Eye (tissue), 1 donor: ENCODE measurements at places on chromosomes 5 and 9.

DNA sequence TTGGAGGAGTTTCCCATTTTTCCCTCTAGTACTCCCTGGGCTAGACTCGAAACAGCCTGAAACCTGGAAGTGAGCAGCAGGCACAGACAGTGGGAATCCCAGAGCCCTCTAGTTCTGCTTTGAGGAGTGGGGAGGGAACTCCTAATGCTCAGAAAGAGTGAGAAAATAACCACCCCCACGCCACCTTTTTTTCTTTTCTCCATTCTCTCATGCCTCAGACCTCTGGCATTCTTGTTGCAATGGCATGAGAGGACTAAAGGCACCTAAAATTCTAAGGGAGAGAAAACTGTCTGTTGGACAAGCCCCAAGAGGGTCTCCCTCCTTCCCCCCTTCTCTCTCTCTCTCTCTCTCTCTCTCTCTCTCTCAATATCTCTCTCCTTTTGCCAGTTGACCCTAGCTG is 15.1 kb upstream of the IRF1 start:
- DNase-seq, result no peak

- DNase-seq, result no peak
These were observed 39.5 kb downstream of the SNCAIP start for GRCh38 chr5:122351416-122352157.

DNA sequence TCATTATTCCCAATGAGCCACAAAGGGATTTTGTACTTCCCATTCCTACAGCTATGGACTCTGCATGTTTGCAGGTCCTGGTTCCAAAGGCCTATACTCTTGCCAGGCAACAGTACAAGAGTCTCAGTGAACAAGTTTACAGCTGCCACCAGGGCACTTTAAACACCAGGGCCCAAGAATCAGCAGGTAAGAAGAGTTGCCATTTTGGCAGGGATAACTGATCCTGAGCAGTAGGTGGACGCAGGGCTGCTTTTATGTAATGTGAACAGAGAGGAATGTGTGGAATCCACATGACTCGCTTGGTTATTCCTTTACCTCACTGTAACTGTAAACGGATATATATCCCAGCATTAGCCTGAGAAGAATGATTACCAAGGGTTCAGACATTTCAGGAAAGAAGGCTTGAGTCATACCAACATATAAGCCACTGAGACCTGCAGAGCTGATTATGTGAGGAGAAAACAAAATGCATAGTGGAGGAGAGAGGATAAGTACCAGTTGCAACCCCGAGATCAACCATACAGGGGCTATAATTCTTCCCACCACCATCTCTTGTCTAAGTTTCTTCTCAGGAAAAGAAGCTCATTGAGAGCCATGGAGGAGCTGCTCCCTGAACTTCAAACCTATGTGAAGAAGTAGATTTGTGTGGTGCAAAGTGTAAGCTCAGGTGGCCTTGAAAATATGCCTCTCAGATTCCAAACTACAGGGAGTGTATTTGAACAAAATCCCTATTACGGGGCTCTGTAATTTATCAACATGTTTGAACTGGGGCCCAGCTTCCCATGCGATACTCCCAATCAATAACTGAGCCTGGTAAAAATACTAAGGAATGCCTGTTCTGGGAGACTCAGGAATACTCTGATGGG is 24.6 kb downstream of the RAPGEF6 start:
- DNase-seq, result no peak

- no peak for DNase-seq
These were observed 74.3 kb downstream of the LMX1B start for GRCh38 chr9:126687930-126688461.
